ENCODE measurements at places on chromosomes 6 and 20.

DNA sequence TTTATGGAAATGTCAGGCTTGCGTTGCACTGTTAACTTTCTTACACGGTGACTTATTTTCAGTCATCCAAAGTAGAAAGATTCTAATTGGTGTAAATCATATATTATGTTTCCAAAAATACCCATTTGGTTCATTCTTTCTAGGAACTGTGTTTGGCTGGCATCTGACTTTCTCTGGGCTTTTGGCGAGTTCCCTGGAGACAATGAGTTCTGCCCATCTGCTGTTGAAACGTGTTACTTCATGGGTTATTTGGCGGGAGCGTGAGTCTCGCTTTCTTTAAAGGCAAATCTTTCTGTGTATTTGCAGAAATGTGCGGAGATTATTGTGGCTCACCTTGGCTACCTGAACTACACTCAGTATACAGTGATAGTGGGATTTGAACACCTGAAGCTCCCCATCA lies 29.5 kb downstream of the TMEM181 start:
- DNase-seq: no peak

- DNase-seq: no peak
Measured at GRCh38 chr6:124979294-124979678, 17.0 kb downstream of the RNF217 start.

- no peak for DNase-seq
Measured at GRCh38 chr6:142822383-142822782, 122.6 kb downstream of the HIVEP2 start.

GRCh38 chr20:24762371-24762770 lies 186.7 kb upstream of the CST7 start:
- no peak for DNase-seq

DNA sequence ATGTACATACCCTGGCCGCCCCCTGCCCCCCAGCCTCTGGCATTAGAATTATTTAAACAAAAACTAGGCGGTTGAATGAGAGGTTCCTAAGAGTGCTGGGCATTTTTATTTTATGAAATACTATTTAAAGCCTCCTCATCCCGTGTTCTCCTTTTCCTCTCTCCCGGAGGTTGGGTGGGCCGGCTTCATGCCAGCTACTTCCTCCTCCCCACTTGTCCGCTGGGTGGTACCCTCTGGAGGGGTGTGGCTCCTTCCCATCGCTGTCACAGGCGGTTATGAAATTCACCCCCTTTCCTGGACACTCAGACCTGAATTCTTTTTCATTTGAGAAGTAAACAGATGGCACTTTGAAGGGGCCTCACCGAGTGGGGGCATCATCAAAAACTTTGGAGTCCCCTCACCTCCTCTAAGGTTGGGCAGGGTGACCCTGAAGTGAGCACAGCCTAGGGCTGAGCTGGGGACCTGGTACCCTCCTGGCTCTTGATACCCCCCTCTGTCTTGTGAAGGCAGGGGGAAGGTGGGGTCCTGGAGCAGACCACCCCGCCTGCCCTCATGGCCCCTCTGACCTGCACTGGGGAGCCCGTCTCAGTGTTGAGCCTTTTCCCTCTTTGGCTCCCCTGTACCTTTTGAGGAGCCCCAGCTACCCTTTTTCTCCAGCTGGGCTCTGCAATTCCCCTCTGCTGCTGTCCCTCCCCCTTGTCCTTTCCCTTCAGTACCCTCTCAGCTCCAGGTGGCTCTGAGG lies 7.6 kb downstream of the CDKN1A start:
- no peak for DNase-seq

- DNase-seq: no peak
Measured at GRCh38 chr6:121816361-121816760, 380.9 kb downstream of the GJA1 start.

- peak; percentile 68 for DNase-seq
Measured at GRCh38 chr6:118263921-118264486, 284.1 kb upstream of the PLN start.

DNA sequence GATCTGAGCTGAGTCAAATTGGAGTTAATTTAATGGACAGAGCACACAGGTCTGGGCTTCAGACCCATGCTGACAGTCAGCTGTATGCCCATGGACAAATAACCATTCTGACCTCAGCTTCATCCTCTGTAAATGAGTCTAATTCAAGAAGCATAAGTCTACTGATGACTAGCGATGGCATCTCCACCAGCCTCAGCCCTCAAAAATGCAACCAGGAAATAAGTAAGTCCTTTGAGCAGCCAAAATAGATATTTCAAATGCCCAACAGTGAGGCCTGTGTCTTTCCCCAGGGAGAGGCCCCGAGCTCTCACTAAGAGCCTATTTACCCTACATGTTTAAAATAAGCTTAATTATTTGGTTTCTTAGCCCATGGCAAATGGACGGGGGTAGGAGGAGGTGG lies 114.2 kb upstream of the MTHFD1L start:
- DNase-seq: peak; percentile 9

DNA sequence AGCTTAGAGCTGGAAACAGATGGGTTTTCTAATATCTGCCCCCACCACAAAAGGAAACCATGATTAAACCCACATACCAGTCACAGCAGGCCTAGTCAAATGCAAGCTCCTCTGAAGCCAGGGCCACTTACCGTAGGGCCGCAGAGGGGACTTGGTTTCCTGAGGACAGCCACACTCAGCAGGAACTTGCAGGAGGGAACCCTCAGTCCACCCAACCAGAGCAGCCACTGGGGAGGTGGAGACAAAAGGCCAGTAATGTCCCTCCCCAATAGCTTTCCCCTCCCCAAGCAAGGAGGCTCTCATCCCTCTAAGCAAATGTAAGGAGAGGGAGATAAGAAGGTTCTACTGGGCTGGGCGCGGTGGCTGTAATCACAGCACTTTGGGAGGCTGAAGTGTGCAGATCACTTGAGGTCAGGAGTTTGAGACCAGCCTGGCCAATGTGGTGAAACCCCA lies 384.4 kb upstream of the JARID2 start:
- no peak for DNase-seq

DNA sequence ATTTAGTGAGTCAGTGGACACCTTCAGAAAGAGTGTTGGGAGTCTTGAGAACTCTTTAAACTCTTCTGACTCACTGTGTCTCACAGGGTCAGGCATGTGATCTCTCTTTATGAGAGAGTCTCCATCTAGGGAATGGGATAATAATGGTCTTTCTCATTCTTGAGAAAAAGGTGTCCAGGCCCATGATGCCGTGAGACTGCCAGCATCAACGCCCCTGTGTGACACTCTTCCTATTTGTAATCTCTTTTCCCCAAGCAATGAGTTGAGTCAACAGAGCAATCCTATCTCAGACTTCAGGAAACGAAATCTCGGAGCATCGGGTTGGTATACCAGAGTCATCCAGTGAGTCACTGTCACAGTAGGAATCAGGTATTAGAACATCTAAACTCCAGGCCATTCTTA lies 82.3 kb upstream of the BMP2 start:
- DNase-seq: no peak

GRCh38 chr6:137291441-137291840 lies 72.3 kb upstream of the IFNGR1 start:
- DNase-seq: no peak

GRCh38 chr20:29873946-29874345 lies 1383.5 kb upstream of the DEFB115 start:
- no peak for DNase-seq

DNA sequence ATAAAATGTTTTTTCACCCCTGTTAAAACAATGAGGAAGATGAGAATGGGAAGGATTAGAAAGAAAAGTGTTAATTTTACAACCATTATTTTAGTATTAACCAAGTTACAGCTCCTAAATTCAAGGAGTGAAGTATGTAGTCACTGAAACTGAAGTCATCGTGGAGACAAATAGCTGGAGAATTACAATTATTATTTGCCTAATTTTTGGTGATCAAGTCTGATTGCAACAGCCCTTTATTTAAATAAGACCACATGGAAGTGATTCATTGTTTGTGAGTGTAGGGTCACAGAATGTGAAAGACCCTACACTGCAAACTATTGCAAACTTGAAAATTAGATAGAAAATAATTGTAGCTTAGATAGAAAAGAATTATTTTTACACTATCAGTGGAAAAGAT lies 292.4 kb downstream of the CENPW start:
- no peak for DNase-seq

DNA sequence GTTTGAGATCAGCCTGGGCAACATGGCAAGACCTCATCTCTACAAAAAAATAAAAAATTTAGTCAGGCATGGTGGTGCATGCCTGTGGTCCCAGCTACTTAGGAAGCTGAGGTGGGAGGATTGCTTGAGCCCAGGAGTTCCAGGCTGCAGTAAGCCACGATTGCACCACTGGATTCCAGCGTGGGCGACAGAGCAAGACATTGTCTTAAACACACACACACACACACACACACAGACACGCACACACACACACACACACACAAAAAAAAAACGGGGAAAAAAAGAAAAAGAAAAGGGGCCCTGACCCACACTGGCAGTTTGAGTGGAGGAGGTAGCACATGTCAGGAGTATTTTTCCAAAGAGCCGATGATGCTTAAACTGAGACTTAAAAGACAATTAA lies 122.2 kb downstream of the AFG1L start:
- DNase-seq: no peak

DNA sequence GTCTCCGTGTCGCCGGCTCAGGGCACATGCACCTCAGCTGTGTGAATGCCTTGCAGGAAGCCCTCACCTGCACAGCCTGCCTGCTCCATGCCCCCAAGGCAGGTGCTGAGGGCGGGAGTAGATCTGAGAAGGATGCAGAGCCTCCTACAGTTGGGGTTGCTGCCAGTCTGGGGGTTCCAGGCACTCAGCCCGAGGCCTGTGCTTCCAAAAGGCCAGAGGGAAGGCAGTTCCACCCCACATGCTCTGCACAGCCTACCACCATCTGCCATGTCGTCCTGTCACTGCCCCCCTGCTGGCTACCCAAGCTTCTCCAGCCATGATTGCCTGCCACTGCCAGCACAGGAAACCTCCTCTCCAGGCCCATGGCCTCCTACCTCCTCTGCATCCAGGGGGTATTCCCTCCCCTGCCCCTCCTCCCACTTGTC lies 19.3 kb downstream of the ACSS1 start:
- no peak for DNase-seq

DNA sequence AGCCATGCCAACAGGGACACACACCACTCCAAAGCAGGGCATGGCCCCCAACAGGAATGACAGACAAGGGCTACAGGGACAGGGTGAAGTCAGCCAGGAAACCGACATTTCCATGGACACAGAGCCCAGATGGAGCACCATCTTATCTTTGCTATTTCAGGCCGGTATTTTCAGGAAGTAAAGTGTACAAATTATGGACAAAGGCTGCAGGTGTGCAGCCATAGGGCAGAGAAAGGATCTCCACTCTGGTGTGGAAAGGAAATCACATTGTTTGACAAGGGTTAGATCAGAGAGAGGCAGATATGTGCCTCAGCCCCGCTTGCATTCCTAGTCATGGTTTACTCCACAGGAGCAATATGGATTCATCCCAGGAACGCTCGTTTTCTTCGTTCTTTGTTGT lies 81.7 kb upstream of the SLC22A23 start:
- DNase-seq: no peak

- DNase-seq: no peak
Measured at GRCh38 chr20:62298577-62299249, 4.1 kb upstream of the ADRM1 start.

GRCh38 chr6:155648301-155648700 lies 192.7 kb upstream of the NOX3 start:
- no peak for DNase-seq

DNA sequence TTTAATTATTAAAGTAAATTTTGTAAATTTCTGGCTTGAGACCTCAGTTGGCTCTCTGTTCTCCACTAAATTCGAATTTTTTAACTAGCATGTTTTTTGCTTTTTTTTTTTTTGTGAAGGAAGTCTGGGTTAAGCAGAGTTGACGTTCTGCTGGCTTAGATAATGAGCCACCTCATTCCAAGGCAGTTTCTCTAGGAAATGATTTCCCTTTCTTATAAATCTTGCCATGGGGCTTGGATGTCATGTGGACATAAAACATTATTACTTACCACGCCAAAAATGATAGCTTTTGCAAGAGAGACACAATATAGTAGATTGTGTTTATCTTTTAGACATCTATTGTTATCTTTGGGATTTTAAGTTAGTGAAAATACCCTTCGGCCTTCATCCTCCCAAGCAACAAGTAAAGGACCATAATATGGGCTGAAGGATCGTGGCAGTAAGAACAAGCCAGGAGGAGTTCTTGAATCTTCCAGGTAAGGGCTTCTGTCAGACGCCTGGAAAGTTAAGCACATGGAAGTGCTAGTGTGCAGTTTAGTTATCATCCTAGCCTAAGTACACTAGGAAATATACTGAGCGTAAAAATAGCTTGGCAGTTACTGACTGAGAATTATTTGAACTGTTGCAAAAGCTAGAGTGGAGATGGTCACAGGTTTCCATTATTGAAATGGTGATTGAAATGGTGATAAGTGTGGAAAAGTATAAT lies 30.7 kb downstream of the ADGRG6 start:
- DNase-seq: no peak

Data from T47D (cell line).